ENCODE measurements at places on chromosomes 7 and 10.

DNA sequence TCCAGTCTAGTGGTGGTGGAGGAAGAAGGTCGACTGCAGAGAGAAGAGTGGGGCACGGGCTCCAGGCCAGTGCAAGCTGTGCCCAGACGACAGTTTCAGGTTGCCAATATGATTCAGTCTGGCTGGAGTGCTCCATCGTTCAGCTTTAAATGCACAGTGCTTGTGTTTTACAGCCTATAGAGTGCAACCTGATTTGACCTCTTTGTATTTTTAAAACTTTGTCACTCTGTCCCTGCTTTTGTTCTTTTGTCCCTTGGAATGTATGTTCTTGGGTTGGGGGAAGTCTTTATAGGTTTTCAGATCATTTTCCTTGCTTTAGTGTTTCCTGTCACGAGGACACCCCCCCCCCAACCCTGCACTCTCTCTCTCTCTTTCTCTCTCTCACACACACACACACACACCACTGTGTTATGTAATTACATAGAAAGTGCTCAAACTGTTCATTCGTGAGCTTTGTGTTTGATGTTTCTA, 198.0 kb downstream of the CAMK1D start:
- DNase-seq = no peak

- no peak for DNase-seq
Measured at GRCh38 chr7:128888756-128889095, 21.8 kb downstream of the KCP start.

GRCh38 chr10:70465278-70465677, 13.3 kb upstream of the PALD1 start:
- DNase-seq = no peak

- no peak for DNase-seq
Measured at GRCh38 chr7:133530682-133531081, 277.8 kb downstream of the EXOC4 start.

GRCh38 chr7:96315125-96315512, 6.8 kb downstream of the SLC25A13 start:
- DNase-seq = no peak

DNA sequence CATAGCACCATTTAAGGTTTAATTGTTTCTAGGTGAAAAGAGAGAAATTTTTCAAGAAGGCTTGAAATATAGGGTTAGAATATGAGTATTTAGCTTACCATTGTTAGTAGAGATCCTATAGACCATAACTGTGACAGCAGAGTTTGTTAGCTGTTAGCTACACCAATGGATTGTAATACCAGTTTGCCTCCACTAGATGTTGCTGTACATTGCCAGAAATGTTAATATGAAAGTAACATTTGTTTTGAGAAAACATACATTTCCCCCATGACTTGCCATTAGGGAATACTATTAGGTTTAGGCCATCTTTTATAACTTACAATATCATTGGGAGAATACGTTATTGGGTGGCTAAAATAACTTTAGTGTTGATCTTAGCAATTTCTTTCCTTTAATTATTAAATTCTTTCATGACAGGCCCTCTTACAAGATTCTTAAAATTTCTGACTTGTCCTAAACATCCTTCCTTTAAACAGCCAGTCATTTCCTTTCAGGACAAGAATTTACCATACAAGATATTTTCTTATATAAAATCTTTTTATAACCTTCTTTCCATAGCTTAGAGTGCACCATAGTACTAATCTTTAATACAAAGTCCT, 39.5 kb downstream of the ZNF117 start:
- DNase-seq = no peak
